ENCODE measurements at places on chromosomes 12 and 14. TPM values are rescaled to one million over a fixed set of nuclear protein-coding genes. Genes with fewer than 3 reads are reported as not detected.

Gene PCED1B
- 22.6 TPM for total RNA-seq

Gene ZNF410
- 52.2 TPM for total RNA-seq

Gene GALNT8
- not detected for total RNA-seq

Gene SLC6A15
- total RNA-seq = 3.8 TPM

Gene TCL1B
- not detected for total RNA-seq

Gene NFE2
- total RNA-seq = not detected

Gene PRH2
- not detected for total RNA-seq

Gene TGFB3
- 0.91 TPM for total RNA-seq

Gene PZP
- total RNA-seq = not detected

Gene OR6C2
- total RNA-seq = not detected

Gene ASCL1
- not detected for total RNA-seq

Gene KRT3
- not detected for total RNA-seq

Gene CEBPE
- not detected for total RNA-seq

Gene VWF
- total RNA-seq = 0.17 TPM

Gene GALNT16
- total RNA-seq = 3.4 TPM

Gene RNASE3
- not detected for total RNA-seq

Gene SMCO2
- 0.17 TPM for total RNA-seq

Gene COL2A1
- not detected for total RNA-seq

Gene KRT72
- total RNA-seq = not detected

Gene PPP1R1A
- not detected for total RNA-seq

Gene MUCL1
- not detected for total RNA-seq

Gene TSHR
- not detected for total RNA-seq

Gene MBIP
- total RNA-seq = 13.2 TPM

Gene CD163
- not detected for total RNA-seq

Gene EEA1
- total RNA-seq = 5.3 TPM

Gene ABHD12B
- not detected for total RNA-seq

Gene AICDA
- total RNA-seq = 0.07 TPM

Gene LBHD2
- 0.27 TPM for total RNA-seq

Gene NPFF
- not detected for total RNA-seq

Gene AKAP6
- 0.30 TPM for total RNA-seq

Gene RNASE7
- not detected for total RNA-seq

Gene TMEM233
- total RNA-seq = 0.18 TPM

Gene SNRNP35
- 19.8 TPM for total RNA-seq

Gene GARIN6
- total RNA-seq = not detected

Gene OR4K13
- total RNA-seq = not detected

Gene BEGAIN
- 9.6 TPM for total RNA-seq

Gene COPZ1
- total RNA-seq = 296 TPM

Gene CISTR
- total RNA-seq = not detected
